ENCODE measurements at places on chromosomes 12 and 14. TPM values are rescaled to one million over a fixed set of nuclear protein-coding genes. Genes with fewer than 3 reads are reported as not detected.

- DNase-seq, result no peak
Measured at GRCh38 chr14:59547310-59547709, 29.3 kb downstream of the CCDC175 start.

DNA sequence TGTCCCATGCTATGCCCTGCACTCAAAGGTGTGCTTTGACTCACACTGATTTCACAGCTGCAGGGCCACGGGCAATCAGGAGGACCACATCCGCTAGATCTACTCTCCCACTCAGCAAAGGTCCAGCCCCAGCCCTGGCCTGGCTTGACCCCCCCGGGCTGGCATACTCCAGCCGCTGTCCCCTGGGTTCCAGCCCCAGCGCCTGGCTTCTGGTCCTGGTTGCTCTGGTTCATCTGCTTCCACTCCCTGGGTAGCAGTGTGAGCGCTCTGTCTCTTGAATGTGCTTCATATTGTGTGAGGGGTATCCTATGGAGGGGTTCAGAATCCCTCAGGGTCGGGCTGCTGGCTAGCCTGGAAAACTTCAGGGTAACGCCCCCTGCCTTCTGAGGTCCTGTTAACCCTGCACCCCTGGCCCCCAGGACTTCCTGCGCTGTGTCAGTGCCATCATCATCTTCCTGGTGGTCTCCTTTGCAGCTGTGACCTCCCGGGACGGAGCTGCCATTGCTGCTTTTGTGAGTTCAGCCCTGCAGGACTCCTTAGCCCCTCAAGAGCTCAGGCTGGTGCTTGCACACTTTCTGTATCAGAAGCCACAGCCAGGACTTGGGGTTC lies 1.9 kb downstream of the CMTM5 start:
- no peak for DNase-seq

- DNase-seq, result peak; percentile 56
Measured at GRCh38 chr12:46559311-46559710, 186.7 kb upstream of the SLC38A2 start.

GRCh38 chr14:71555654-71556559 lies 376.3 kb upstream of the RGS6 start:
- DNase-seq, result no peak

PRPH gene
- 1.4 TPM for polyA plus RNA-seq

TAS2R30 gene
- 0.14 TPM for polyA plus RNA-seq

GRCh38 chr14:88848571-88848970 lies 24.1 kb downstream of the TTC8 start:
- DNase-seq, result no peak

HELB gene
- 3.0 TPM for polyA plus RNA-seq

- no peak for DNase-seq
Measured at GRCh38 chr12:92444763-92445162, 258.0 kb upstream of the PLEKHG7 start.

DNA sequence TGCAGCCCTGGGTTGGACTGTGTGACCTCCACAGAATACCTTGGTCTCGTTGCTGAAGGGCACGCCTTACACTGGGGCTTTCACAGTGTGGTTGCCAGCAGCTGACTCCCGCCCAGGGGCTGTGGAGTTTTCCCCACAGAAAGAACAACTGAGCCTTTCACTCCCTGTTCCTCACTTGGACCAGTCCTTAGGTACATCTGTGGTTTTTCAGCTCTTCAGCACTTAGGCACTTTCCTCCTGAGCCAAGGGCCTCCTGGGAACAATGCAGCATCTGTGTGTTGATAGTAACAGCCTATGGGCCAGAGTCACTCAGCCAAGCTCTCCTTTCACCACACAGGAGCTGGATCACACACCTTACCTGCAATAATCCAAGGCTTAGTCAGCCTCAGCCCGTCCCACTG lies 25.0 kb downstream of the ERP27 start:
- DNase-seq, result no peak

DNA sequence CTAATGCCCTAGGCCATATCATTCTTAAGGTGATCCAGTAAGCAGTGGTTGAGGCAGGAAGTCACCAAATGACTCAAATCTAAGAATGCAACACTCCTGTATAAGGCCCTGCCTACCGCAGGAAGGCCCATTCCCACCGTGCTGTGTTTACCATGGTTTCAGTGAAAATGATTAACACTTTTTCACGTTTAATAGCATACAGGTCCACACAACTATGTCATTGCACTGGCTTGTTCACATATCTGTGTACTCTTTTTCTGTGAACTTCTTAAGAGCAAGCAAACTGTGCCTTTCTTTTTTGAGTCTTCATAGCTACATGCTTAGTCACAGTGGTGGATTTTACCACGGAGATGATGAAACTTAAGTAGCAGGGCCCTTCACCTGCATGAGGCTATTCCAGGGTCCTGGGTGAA lies 214.9 kb downstream of the CNTN1 start:
- DNase-seq, result no peak

- DNase-seq, result no peak
Measured at GRCh38 chr12:80099259-80099658, at the start of gene OTOGL. Gene OTOGL (plus strand): TSS chr12:80099537. CDS start chr12:80209432, 109,895 bp downstream.

- no peak for DNase-seq
Measured at GRCh38 chr12:52527121-52527800, 7.1 kb upstream of the KRT5 start.

AQP2 gene
- polyA plus RNA-seq, result not detected

- no peak for DNase-seq
Measured at GRCh38 chr12:95316798-95317197, 99.2 kb downstream of the VEZT start.

- DNase-seq, result no peak
Measured at GRCh38 chr12:92496790-92497189, 206.0 kb upstream of the PLEKHG7 start.

DNA sequence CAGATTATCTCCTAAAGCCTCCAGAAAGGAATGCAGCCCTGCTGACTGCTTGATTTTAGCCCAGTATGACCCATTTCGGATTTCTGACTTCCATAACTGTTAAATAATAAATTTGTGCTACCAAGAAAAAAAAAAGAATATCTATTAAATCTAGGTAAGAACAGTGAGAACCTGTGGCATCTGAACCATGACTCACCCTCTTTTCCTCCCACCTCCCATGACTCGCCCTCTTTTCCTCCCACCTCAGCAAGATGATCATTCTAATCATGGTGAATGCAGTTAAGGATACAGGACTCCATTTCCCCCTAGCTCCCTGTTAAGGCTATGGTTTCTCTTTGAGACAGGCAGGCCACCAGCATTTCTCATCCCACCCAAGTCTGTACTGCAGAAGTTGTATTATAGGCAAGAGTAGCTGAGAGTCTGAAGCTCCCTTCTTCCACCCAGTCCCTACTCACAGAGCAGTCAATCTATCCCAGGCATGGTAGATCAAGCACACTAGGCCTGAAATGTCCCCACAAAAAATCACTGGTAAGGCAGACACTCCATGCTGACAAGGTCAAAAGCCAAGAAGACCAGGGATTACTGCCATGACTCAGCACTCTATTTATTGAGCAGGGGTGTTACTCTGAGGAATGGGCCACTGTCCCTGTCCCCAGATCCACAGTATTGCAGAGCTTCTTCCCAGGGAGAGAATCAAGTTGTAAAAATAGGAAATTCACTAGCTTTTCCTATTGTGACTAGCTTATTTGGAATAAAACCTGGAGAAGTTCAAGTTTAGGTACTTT lies 188.9 kb downstream of the ADAMTS20 start:
- DNase-seq, result no peak

- DNase-seq, result no peak
Measured at GRCh38 chr14:102785595-102785963, 8.3 kb downstream of the TRAF3 start.

LRP1-AS gene
- polyA plus RNA-seq, result 0.45 TPM

GRCh38 chr14:31926652-31927347 lies 150.3 kb upstream of the ARHGAP5 start:
- DNase-seq, result no peak

DNA sequence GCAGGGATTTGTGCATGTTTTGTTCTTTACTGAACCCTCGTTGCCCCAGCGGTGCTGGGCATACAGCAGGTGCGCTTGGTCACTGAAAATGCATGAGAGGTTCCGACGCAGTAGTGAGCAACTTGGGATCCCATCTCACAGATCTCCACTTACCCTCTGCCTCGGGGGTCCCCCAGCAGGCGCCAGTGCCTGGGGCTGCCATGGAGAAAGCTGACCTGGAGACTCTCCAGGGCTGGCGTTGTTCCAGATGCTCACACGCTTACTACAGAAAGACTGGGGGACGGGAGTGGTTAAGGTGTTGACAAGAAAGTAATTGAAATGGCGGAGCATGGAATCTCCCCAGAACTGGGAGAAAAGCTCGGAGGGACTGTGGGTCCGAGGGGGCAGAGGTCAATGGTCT lies 14.2 kb downstream of the GLT1D1 start:
- no peak for DNase-seq

GRCh38 chr12:112182499-112182898 lies 57.1 kb downstream of the TRAFD1 start:
- no peak for DNase-seq

GRCh38 chr14:101559624-101560533 lies 1.4 kb upstream of the DIO3 start:
- DNase-seq, result no peak

GRCh38 chr14:45940318-45940717 lies 687.3 kb upstream of the MIS18BP1 start:
- DNase-seq, result no peak

DNA sequence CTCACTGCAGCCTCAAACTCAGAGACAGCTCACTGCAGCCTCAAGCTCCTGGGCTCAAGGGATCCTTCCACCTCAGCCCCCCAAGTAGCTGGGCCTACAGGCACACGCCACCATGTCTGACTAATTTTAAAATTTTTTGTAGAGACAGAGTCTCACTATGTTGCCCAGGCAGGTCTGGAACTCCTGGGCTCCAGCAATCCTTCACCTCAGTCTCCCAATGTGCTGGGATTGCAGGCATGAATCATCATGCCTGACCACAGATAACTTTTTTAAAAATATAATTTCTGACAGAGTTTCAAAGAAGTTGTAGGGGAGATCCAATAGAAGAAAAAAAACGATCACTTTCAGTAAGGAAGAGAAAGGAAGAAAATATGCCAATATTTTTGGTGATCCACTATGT lies 189.7 kb upstream of the CDKN3 start:
- DNase-seq, result no peak

GRCh38 chr14:55120571-55121495 lies 8.2 kb upstream of the LGALS3 start:
- no peak for DNase-seq

NTS gene
- polyA plus RNA-seq, result 0.74 TPM

- no peak for DNase-seq
Measured at GRCh38 chr12:43214166-43214565, 337.8 kb downstream of the ADAMTS20 start.

GRCh38 chr14:89280600-89280999 lies 136.4 kb downstream of the FOXN3 start:
- DNase-seq, result no peak

STAB2 gene
- 1.5 TPM for polyA plus RNA-seq

GRCh38 chr14:65228956-65229747 lies 126.8 kb upstream of the MAX start:
- no peak for DNase-seq

NYNRIN gene
- polyA plus RNA-seq, result 25.1 TPM

DNA sequence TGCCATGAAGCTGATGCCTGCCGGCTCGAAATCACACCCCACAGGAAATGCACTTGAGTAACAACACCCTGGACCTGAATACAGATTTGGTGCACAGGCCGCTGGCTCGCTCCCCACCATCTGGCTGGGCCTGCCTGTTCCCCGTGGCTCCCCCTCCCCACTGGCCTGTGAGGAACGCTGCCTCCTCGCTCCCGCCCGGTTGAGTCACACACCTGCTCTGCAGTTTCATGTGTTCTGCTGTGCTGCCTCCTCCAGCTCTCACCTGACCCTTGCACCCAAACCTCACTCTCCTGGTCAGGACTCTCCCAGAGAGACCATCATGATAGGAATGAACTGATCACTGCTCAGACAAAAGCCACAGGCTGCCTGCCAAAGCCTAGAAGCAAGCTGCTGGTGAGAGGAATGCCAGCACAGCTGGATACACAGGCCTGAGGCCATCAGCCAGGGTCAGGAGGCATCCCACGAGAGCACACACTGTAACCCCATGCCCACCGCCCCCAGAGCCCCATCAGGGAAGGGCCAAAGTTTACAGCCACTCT lies 3.8 kb upstream of the SIVA1 start:
- DNase-seq, result peak; percentile 34

IL31 gene
- not detected for polyA plus RNA-seq

LMO3 gene
- polyA plus RNA-seq, result 0.83 TPM

GRCh38 chr14:70685474-70686197 lies 43.9 kb downstream of the TTC9 start:
- DNase-seq, result no peak

DNA sequence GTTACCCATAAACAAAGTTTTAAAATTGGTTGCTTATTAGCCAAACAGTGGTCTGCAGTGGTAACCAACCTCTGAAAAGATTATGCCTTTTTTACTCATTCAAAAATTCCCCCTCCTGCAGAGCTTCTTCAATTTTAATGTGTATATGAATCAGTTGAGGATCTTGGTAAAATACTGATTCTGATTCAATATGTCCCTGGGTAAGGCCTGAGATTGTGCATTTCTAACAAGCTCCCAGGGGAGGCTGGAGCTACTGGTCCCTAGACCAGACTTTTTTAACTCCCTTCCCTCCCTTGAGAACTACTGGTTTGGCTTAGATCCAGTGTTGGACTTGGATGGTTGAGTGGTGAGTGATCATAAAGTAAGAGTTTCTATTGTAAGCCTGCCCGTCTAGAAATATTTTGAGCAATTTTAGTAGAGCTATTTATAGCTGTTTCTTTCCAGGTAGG lies 90.2 kb downstream of the FUT8 start:
- no peak for DNase-seq

- no peak for DNase-seq
Measured at GRCh38 chr14:63276492-63277342, 42.0 kb downstream of the GPHB5 start.

DNA sequence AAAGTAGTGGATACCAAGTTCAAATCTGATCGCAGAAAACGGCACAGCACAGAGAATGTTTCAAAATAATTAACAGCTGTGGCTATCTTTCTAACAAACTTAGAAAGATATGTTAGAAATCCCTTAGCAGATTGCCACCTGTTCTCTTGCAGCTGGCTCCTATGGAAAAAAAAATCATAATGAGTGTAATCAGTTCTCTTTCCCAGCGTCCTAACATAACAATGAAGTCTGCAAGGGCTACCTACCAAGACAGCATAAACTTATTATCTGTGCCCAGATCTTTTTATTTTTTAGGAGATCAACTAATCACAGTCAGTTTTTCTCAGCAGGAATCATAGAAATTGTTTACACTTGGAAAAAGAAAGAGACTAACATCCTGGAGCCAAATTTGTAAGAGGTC lies 358.6 kb upstream of the FOXG1 start:
- no peak for DNase-seq

- DNase-seq, result no peak
Measured at GRCh38 chr12:106704081-106704480, 70.4 kb upstream of the RIC8B start.

Measured in hindlimb muscle (tissue), 1 donor.